Dermis blood vessel endothelial cell (primary cell): ENCODE measurements at places on chromosomes 5 and 9. TPM values are rescaled to one million over a fixed set of nuclear protein-coding genes. Genes with fewer than 3 reads are reported as not detected.

GRCh38 chr5:92424785-92425426 is 1041.8 kb upstream of the ARRDC3 start:
- DNase-seq, result no peak

- peak; percentile 31 for DNase-seq
Observed at GRCh38 chr5:145835848-145836239, 702 bp upstream of the PRELID2 start.

DNA sequence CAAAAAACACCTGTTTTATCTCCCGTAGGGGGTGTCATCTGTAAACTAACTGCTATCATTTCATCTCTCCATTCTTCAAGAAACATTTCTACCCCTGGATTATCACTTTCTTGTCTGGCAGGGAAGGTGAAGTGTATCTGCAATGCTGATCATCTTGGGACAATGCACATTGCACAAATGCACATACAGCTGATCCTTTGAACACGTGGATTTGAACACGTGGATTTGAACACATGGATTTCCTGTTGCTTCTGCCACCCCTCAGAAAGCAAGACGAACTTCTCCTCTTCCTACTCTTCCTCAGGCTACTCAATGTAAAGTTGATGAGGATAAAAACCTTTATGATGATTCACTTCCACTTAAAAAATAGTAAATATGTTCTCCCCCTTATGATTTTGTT is 147.4 kb upstream of the PRLR start:
- DNase-seq, result no peak

- DNase-seq, result no peak
Observed at GRCh38 chr9:89466451-89467277, 31.2 kb downstream of the SEMA4D start.

- DNase-seq, result peak; percentile 10
Observed at GRCh38 chr9:2677915-2678889, 39.1 kb upstream of the KCNV2 start.

GRCh38 chr9:95497772-95498171 is 19.0 kb downstream of the PTCH1 start:
- DNase-seq, result no peak

- DNase-seq, result no peak
Observed at GRCh38 chr9:89107406-89107805, 71.2 kb downstream of the SHC3 start.

- DNase-seq, result no peak
Observed at GRCh38 chr9:136437430-136437829, 2.2 kb downstream of the INPP5E start.

DNA sequence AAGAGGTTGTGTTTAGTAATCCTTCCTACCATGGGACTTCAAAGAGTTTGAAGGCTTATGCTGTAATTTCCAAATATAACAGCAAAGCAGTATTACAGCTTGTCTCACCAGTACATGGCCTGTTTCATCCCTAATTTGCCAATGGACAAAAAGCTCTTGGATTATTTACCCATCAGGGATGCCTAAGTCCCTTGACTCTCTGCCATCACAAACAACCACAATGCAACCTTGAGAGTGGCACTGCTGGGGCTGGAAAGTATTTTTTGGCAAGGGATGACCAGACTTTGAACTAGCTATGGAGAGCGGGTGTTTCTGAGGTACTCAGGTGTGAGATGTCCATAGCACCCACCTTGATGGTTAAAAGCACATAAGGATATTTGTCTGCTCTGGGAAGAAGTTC is 9.1 kb downstream of the MAMDC2 start:
- no peak for DNase-seq

- no peak for DNase-seq
Observed at GRCh38 chr9:135905380-135906258, 1.7 kb downstream of the CAMSAP1 start.

- no peak for DNase-seq
Observed at GRCh38 chr5:1413611-1414241, 31.5 kb downstream of the SLC6A3 start.

- no peak for DNase-seq
Observed at GRCh38 chr9:75707191-75707590, 183.3 kb upstream of the PCSK5 start.

GRCh38 chr9:91833878-91834255 is 116.2 kb downstream of the ROR2 start:
- no peak for DNase-seq

- no peak for DNase-seq
Observed at GRCh38 chr9:75065510-75065909, 22.4 kb downstream of the NMRK1 start.

- no peak for DNase-seq
Observed at GRCh38 chr9:109894473-109894872, 114.5 kb downstream of the PALM2AKAP2 start.

DNA sequence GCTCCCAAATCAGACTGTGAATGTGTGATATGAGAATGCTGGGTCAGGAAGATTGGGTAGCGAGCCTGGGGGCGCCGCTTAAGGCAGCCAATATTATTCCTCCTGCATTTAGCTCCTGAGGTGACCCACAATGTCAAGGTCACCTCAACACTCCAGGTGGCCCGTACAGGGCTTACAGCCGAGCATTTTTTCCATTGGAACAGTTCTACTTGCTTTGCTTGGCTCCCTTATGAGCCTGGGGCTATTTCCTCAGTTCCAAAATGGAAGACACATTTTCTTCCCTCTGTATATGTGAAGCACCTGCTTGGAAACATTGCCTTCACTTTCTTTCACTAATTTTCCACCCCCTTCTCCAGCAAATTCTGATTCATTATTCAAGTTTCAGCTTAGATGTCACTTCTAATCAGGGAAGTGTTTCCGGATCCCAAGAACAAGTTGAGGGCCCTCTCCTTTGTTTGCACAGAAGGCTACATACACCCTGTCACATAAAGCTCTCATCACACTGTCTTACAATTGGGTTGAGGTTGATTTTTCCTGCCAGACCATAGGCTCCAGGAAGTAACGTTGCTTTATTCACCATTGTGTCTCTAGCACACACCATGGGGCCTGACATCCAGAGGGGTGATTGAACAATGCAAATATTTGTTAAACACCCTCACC is 330.2 kb downstream of the PIK3R1 start:
- DNase-seq, result no peak

GRCh38 chr9:69213647-69214046 is 39.6 kb downstream of the TJP2 start:
- no peak for DNase-seq

DNA sequence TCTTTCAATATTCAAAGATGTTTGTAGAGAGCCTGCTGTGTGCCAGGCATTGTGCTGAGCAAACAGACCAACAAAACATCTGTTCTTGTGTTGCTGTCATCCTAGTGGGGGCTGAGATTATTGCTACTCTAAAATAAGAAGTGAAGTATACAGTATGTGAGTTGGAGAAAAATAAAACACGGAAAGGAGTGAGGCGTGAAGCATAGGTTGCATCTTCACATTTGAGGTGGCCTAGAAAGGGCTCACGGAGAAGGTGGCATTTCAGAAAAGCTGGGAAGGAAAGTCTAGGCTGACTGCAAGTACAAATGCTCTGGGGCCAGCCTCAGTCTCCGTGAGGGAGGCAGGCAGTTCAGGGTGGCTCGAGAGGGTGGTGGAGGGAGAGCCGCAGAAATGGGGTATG is 80.3 kb downstream of the CSNK1A1 start:
- DNase-seq, result no peak

- DNase-seq, result peak; percentile 34
Observed at GRCh38 chr5:131810510-131811249, 13.9 kb upstream of the FNIP1 start.

- DNase-seq, result peak; percentile 68
Observed at GRCh38 chr5:164119806-164120447, 614.5 kb downstream of the MAT2B start.

- no peak for DNase-seq
Observed at GRCh38 chr5:60263346-60263745, 369.8 kb upstream of the PDE4D start.

GRCh38 chr5:122985954-122986721 is 50.4 kb downstream of the PPIC start:
- DNase-seq, result no peak

DNA sequence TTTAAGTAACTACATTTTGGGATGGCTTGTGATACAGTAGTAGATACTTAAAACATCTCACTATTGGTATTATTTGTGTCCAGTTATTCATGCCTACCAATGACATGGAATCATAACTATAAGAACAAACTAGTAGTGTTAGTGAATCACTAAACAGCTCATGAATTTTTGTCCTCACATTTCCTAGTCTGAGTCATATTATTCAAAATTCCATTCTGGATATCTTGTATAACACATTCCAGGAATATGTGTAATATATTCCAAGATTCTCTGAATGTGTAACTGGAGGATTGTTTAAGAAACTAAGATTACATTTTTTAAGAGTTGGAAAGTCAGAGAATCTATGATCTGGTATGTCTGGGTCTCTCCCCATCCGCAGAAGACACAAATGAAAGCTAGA is 565.3 kb upstream of the ZNF608 start:
- peak; percentile 72 for DNase-seq

DNA sequence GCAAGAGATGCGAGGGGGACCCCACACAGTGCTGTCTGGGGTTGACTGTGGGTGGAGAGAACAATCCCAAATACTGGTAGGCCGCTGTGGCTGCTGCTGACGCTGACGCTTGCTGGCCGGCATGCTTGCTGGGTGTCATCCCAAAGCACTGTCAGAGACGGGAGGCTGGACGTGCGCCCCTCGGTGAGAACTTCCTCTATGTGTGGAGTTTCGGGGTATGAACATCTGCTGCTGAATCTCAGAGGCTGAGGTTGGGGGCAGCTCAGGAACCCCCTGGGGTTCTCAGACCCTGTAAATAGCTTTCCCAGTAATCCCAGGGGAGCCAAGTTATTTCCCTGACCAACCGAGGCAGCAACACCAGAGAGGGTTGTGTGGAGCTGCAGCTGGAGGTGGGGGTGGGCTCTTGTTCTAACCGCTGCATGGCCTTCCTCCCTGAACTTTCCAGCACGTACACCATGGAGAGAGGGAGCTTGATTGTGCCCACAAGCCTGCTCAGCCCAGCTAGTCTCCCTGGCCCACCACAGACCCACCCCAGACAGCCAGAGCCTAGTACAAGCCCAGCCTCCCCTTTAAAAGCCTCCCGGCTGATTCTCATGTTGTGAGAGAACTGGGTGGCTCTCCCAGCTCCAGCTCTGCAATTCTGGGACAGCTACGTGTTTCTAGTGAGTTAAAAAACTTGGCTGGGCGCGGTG is 21.8 kb upstream of the SLC12A7 start:
- DNase-seq, result no peak

- peak; percentile 54 for DNase-seq
Observed at GRCh38 chr9:136133191-136133958, 14.7 kb upstream of the TMEM250 start.

GRCh38 chr5:11878814-11879213 is 25.4 kb downstream of the CTNND2 start:
- DNase-seq, result no peak

GRCh38 chr5:121533814-121534213 is 317.9 kb upstream of the FTMT start:
- DNase-seq, result no peak

DNA sequence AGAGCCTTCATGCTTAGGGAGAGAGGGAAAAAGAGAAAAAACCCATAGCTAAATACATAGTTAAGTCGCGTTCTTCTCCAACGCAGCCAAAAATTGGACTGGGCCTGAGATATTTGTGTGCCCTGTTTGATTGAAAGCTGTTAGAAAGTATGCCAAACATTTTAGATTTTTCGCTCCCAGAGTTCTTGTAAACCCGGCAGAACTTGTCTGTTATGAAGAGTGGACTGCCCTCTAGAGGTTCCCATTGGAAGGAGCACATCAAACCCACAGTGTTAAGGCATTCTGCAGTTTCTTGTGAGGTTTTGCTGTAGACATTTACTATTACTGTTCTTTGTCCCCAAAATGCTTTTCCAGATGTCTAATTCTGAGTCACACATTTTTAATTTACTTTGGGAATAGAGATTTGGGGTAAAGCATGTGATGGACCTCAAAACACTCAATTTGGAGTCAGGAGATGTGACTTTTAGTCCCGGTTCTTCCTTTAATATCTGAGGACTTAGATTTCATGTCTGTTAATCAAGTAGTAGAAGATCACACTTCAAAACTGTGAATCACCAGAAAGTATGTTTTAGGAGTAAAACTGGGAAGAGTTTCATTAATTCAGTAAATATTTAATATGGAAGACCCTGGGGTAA is 96.6 kb downstream of the PCSK1 start:
- peak; percentile 94 for DNase-seq

- DNase-seq, result no peak
Observed at GRCh38 chr9:10697044-10697443, 84.2 kb upstream of the PTPRD start.

DNA sequence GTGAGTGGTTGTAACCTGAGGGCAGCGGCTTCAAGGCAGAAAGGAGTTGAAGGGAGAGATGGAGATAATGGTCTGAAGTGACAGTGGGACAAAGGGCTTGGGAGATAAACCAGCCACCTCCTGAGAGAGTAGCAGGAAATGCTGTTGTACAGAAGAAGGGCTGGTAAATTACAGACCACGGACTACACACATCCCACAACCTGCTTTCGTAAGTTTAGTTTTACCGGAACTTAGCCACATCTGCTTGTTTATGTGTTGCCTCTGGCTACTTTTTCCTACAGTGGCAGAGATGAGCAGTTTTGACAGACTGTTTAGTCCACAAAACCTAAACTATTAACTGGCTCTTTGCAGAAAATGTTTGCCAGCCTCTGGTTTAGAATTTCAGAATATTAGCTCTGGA is 269.5 kb downstream of the ARHGEF28 start:
- DNase-seq, result no peak

- DNase-seq, result peak; percentile 8
Observed at GRCh38 chr9:20402273-20402875, 219.9 kb downstream of the MLLT3 start.

GRCh38 chr5:74567411-74567995 is 73.0 kb downstream of the ENC1 start:
- DNase-seq, result no peak

The GRM6 gene
- not detected in 2 replicates for total RNA-seq

The SLC27A6 gene
- 0.14 TPM in 1 of 2 replicates, not detected in the other for total RNA-seq

The ESM1 gene
- total RNA-seq, result 54.5 and 70.8 TPM in 2 replicates

The PRDM9 gene
- total RNA-seq, result not detected in 2 replicates

The HTR4 gene
- 0.14 TPM in 1 of 2 replicates, not detected in the other for total RNA-seq

The NOXA1 gene
- 1.5 and 2.6 TPM in 2 replicates for total RNA-seq

The SLC22A4 gene
- total RNA-seq, result 4.7 and 4.8 TPM in 2 replicates

The IL5 gene
- total RNA-seq, result not detected in 2 replicates

The SPATA31E1 gene
- total RNA-seq, result not detected in 2 replicates

The RAD50 gene
- 12.6 and 22.0 TPM in 2 replicates for total RNA-seq

The DBN1 gene
- total RNA-seq, result 147 and 157 TPM in 2 replicates

The GARIN3 gene
- total RNA-seq, result not detected in 2 replicates

The GPX8 gene
- 18.7 and 20.2 TPM in 2 replicates for total RNA-seq

The KIF4B gene
- 0.17 and 0.42 TPM in 2 replicates for total RNA-seq

The CNTLN gene
- total RNA-seq, result 11.3 and 12.6 TPM in 2 replicates

The CXXC5 gene
- total RNA-seq, result 29.6 and 36.1 TPM in 2 replicates

The TPM2 gene
- 10.2 and 19.6 TPM in 2 replicates for total RNA-seq

The HAPLN1 gene
- under 0.01 TPM in 1 of 2 replicates, not detected in the other for total RNA-seq

The PPIC gene
- 38.6 and 74.9 TPM in 2 replicates for total RNA-seq

The SLC36A3 gene
- not detected in 2 replicates for total RNA-seq

The ANKRD18A gene
- total RNA-seq, result under 0.01 TPM in 1 of 2 replicates, not detected in the other

The ARHGEF37 gene
- 13.6 and 16.0 TPM in 2 replicates for total RNA-seq

The CCDC69 gene
- total RNA-seq, result 5.4 and 5.6 TPM in 2 replicates

The LRRTM2 gene
- total RNA-seq, result 2.9 and 6.1 TPM in 2 replicates
